Nasal cavity respiratory epithelium epithelial cell of viscerocranial mucosa (primary cell): ENCODE measurements at places on chromosomes 2 and 18. TPM values are rescaled to one million over a fixed set of nuclear protein-coding genes. Genes with fewer than 3 reads are reported as not detected.

Gene DOCK10
- total RNA-seq, result under 0.01 and 0.14 TPM in 2 replicates

Gene DAPL1
- 1.1 TPM in 1 of 2 replicates, not detected in the other for total RNA-seq

Gene SLC16A14
- 5.5 and 7.0 TPM in 2 replicates for total RNA-seq

Gene CFC1
- not detected in 2 replicates for total RNA-seq

Gene PPP1R1C
- 0.68 and 1.2 TPM in 2 replicates for total RNA-seq

Gene GPBAR1
- total RNA-seq, result under 0.01 and 0.07 TPM in 2 replicates

Gene ARHGAP28
- under 0.01 and 6.0 TPM in 2 replicates for total RNA-seq

Gene REG3A
- total RNA-seq, result not detected in 2 replicates

Gene SAG
- total RNA-seq, result not detected in 2 replicates

Gene SCN7A
- total RNA-seq, result under 0.01 TPM in 1 of 2 replicates, not detected in the other
